ENCODE measurements at places on chromosomes 6 and 20.

- DNase-seq, result no peak
Observed at GRCh38 chr20:2783908-2784566, 16.4 kb downstream of the CPXM1 start.

- no peak for DNase-seq
Observed at GRCh38 chr20:2335096-2335870, 39.5 kb downstream of the TGM3 start.

DNA sequence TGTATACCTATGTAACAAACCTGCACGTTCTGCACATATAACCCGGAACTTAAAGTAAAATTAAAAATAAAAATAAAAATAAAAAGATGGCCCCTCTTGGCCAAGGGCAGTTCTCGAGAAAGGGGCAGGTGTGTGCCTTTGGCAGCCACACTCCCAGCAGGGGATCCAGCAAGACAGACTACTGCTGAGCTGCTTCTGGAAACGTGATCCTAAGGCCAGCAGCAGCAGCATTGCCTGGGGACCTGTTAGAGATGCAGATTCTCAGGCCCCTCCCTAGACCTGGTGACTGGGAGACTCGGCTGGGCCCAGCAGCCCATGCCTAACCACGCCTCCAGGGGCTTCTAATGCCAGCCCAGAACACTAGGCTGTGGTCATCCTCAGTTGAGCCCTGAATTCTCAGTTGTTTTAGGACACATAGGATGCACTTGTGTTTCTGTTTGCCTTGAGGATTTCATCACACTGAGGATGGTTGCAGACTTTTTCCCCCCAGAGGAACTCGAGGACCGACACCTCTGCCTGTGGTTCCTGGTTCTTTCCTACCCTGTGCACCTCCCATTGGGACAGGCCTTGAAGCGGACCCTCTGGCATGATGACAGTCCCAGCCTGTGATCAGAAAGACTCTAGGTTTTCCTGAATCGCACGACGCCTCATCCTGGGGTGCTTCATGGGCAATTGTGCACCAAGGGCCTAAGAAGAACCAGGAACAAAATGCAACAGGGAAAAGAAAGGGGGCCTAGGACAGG lies 105.9 kb downstream of the TOX2 start:
- DNase-seq, result no peak

DNA sequence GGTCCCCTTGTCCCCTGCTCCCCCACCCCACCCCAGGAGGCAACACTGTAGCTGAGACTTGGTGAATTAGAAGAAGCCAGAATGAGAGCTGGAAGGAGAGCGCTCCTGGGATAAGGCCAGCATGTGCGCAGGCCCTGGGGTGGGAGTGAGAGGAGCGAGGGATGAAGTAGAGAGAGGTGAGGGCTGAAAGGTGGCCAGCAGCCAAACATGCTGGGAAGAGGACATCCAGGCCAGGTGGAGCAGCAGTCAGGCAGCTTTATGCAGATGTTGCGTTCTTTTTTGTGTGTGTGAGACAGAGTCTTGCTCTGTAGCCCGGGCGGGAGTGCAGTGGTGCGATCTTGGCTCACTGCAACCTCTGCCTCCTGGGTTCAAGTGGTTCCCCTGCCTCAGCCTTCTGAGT lies 2.2 kb upstream of the BPIFB1 start:
- DNase-seq, result no peak

- DNase-seq, result no peak
Observed at GRCh38 chr6:107564589-107564951, 74.7 kb downstream of the SOBP start.

DNA sequence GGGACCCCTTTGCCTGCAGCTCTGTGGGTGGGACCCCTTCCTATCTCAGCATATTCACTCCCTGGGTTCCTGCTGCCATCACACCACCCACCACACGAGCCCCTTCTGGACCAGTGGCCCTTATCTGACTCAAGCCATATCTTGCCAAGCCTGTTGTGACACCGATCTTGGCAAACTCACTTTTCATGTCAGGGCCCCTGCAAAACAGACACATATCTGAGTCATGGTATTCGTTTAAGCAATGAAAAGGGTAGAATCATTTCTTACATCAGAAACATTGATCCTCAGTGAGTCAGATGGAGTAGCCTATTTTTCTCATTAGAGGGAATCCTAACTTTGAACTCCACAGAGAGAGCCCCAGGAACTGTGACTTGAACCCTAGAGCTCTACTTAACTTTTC lies 10.6 kb downstream of the RAET1E start:
- DNase-seq, result no peak

- DNase-seq, result no peak
Observed at GRCh38 chr20:57496592-57496991, 28.3 kb downstream of the CTCFL start.

DNA sequence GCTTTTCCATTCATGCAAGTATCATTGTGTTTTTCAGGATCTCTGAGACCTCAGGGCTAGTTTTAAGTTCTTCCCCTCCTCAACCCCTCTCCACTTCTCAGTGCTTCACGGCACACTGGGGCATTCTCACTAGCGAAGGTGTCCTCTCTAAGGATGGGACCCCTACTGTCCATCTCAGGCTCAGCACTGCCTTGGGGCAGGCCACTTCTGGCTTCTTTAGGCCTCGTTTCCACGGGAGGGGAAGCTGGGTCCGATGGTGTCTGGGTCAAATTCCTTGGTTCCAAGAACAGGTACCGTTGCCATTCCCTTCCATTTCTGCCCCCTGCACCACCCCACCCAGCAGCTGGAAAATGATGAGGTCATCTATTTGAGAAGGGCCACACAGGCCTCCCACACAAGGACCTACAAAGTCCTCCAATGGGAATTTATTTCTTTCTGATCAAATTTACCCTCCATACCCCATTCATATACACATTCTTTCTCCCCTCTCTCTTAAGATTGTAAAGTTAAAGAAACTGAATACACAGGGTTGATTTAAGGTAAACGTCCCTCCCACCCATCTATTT lies 17.2 kb downstream of the GNAS start:
- DNase-seq, result no peak

DNA sequence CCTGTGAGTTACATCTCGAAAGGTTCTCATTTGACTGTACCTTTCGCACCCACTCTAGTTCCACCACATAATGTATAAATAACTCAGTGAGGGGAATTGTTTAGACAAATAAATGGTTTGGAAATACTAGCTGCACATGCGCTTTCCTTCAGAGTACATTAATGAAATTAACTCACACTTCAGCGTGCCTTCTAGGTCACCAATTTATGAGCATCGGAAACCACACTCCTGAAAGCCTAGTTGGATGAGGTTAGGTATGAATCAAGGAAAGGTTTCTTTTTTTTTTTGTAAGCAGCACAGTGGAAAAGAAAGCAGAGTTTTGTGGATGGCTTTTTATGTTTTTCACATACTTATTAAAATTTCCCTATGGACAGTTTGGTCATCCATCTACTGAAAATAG lies 247.8 kb upstream of the TCF21 start:
- DNase-seq, result no peak

DNA sequence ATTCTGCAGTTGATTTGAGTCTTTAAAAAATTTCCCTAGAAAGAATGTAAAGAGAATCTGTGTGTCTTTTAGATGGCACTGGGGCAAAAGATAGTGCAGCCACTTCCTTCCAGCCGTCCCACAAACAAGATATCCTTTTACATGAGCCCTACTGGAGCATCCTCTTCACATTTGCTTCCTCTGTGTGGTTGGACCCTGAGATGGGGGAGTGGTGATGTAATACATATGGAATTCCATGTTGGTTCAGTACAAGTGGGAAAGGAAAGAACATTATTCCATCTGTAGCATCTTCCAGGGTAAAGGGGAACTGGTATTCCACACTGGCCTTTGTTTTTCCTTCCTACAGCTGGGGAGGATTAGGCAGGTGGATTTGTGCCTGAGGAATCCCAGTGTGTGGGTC lies 78.9 kb upstream of the ISM1 start:
- no peak for DNase-seq

DNA sequence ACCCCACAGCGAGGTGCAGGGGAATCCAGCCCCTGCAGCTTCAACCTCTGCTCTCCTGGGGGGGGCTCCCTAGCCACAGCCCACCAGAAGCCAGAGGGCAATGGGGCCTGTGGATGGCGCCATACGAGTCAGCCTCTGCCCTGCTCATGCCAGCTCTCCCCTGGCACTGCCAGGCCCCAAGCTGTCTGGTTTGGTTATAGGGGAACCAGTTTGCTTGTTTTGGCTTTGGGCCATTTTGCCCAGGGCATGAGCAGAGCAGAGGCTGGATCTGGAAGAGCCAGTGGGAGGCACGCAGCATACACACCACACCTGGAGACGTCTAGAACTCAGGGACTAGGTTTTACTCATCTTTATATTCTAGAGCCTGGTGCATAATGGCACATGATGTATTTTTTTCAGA lies 66.7 kb upstream of the SLC22A16 start:
- DNase-seq, result no peak

- DNase-seq, result no peak
Observed at GRCh38 chr6:3211681-3212080, 15.8 kb downstream of the TUBB2B start.

DNA sequence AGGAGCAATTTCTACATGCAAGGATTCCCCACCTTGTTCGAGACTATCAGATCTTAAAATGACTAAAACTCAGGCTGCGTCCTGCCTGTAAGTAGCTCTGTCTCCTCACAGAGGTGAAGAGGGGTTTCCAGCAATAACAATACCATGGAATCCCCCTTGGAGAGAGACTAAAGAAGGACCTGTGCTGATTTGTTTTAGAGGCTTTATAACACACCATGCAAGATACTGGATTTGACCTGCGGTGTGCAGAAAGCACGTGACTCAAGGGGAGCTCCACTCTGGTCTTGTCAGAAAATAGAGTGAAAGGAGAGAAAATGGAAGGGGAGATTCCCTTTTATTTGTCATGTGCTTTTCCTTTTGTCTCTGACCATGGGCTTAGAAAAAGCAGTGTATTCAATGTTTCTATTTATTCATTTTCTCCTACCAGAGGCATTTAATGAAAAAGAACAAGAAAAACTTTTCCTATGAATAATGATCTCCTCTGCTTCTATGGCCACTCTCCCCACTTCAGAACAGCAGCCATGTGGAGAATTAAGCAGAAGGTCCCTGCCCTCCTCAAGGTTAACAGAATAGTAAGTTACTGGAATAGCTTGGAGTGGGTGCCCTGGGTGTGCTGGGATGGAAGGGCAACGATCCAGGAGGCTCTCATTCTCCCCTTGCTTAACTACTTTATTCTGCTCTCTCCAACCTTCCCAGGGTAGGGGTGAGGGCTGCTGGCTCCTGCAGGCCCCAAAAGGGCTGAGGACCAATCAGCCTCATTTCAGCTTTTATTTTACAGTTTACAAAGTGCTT lies 19.2 kb upstream of the MRPS10 start:
- DNase-seq, result no peak

DNA sequence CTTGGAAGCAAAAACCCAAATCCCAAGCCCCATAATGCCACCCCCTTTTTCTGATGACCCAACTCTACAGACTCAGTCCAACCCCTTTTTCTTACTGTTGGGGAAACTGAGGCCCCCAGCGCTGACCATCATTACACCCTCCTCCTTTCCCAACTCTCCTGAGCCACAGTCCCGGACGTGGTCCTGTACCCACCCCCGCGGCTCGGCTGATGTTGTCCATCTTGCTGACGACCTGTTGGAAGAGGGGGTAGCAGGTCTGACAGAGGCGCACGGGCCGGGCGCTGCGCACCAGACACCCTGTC lies 533 bp downstream of the OSTM1 start:
- no peak for DNase-seq

DNA sequence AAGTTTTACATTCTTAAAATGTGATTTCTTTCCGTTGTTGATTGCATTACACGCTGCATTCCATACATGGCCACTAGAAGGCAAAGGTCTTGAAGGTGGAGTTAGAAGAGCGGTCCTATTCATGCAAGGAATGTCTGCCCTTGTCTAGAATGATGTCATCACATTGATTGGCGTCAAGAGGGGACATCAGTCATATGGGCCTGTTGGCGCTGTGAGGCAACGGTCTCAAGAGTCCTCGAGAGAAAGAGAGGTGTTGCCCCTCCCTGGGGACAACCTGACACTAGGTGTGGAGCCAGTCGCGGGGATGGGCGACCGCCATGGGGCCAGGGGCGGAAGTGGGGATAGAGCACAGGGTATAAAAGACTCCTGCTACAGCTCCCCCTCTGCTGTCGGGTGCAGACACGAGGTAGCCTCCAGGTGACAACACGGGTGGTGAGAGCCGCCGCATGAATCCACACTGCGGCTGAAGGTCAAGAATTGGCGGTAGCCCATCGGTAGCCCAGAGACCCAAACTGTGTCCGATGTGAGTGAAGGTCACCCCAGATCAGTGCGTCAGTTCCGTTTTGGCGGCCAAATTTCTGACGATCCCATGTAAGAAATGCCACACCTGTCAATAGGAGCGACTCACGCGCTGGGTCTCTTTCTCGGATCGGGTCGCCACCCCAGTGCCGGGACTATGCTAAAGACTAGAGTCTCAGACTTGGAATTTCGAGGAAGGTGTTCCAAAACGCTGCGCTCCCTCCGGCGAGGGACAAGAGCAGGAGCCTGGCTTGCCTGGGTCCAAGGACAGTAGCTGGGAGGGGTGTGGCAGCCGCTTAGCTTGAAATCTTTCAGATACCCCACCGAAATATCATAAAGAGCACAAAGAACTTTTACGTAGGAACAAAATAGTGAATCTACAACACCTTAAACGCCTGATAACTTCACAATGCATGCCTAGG lies 93.2 kb upstream of the ZNF184 start:
- no peak for DNase-seq

- no peak for DNase-seq
Observed at GRCh38 chr6:36963451-36964290, 9.1 kb downstream of the PI16 start.

DNA sequence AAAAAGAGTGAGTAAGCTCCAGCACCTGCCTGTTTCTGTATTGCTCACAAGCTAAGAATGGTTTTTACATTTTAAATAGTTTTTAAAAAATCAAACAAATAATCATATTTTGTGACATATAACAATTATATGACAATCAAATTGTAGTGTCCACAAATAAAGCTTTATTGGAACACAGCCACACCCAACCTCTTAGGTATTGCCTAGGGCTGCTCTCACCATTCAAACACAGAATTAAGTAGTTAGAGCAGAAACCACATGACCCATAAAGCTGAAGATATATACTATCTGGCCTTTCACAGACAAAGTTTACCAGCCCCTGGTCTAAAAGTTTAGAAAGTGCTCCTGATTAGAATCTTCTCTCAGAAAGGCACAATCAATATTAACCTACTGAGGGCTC lies 11.2 kb downstream of the TNFRSF21 start:
- DNase-seq, result no peak

DNA sequence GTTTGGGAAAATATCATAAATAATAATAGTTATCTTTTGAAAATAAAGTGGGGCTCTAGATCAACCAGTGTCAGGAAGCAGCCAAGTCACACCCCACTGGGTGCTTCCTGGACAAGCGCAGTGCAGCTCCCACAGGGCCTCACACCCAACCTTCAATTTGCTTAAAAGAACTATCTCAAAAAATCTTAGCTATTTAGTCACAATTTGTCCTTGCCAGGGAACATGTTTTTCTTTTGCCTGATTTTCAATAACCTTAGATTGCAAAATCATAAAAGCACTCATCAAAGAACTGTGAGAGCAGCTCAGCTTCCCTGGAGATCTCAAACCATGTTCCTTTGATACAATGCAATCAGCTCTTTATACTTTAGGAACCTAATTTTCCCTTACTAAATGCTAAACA lies 1.6 kb upstream of the NCOA7 start:
- DNase-seq, result no peak

All from AG04450 (cell line).